ENCODE measurements at places on chromosomes 3 and 15.

- no peak for DNase-seq
Observed at GRCh38 chr3:88996691-88997090, 110.7 kb upstream of the EPHA3 start.

GRCh38 chr3:160992712-160993111 is 112.4 kb downstream of the B3GALNT1 start:
- DNase-seq, result no peak

DNA sequence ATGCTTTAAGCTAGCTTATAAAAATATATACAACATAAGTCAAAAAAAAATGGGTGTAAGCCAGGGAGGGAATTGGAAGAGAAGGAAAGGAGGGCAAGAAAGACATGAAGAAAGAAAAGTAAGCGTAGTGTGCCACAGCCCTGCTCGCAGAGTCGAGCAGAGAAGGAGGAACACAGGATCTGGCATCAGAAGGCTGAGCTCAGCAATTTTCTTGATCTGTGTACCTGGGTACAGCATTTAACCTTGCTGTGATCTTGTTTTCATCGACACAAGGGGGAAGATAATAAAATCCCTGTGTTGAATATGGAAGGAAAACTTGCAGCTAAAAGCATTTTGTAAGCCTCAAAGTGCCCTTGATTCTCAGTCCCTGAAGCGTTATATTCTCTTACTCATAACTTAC is 23.7 kb upstream of the C2CD4B start:
- no peak for DNase-seq

GRCh38 chr15:66742286-66742685 is 40.2 kb downstream of the SMAD6 start:
- DNase-seq, result no peak

DNA sequence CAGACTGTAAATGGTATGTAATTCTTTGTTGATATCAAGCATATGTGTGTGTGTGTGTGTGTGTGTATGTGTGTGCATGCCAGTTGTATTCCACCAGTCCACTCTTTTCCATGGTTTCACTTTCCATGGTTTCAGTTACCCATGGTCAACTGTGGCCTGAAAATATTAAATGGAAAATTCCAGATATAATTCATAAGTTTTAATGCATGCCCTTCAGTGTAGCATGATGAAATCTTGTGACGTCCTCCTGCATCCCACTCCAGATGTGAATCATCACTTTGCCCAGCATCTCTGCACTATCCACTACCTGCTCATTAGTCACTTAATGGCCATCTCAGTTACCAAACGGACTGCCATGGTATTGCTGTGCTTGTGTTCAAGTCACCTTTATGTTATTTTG is 215.9 kb downstream of the GBE1 start:
- DNase-seq, result no peak

GRCh38 chr3:30314757-30315325 is 291.6 kb upstream of the TGFBR2 start:
- no peak for DNase-seq

DNA sequence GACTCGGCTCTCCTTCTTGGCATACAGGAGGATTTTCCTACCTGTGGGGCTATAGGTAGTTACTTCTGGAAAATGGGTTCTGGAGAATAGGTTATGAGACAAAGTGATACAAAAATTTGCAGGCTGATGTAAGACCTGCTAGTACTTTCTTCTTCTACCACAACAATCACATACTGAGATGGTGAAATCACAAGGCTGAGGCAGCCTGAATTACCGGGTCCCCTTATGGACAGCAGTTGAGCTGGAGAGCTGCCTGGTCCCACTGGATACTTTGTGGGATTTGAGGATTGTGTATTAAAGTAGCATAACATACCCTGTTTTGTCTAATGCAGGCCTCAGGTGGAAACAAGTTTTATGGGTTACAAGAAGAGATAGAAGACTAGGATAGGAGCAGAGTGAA is 86.5 kb upstream of the FAM98B start:
- DNase-seq, result no peak

DNA sequence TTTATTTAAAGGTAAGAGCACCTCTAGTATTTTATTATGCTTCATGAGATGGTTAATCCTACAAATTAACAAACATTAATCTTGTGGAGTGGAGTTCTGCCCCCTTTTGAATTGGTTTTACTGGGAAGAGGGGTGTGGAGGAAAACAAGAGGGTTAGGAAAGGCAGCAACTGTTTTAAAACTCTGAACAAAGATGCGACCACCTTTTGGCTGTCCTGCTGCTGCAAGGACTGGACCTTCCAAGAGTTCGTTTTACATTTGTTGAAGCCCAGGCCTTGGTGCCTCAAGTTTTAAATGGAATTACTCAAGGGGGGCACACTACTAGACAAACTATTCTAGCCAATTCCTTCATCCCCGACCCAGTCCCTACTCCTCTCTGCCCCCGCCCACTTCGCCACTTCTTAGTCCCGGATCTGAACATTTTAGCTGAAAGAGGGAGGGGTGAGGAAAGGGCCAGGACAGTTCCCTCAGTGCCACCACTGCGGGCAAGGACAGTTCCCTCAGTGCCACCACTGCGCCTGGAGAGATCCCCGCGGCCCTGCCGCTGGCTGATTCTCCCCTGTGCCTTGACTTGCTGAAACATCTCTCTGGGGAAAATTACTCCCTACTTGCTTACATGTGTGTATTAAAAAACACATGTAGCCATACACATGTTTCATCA is 11.2 kb downstream of the SOX2 start:
- DNase-seq, result no peak

DNA sequence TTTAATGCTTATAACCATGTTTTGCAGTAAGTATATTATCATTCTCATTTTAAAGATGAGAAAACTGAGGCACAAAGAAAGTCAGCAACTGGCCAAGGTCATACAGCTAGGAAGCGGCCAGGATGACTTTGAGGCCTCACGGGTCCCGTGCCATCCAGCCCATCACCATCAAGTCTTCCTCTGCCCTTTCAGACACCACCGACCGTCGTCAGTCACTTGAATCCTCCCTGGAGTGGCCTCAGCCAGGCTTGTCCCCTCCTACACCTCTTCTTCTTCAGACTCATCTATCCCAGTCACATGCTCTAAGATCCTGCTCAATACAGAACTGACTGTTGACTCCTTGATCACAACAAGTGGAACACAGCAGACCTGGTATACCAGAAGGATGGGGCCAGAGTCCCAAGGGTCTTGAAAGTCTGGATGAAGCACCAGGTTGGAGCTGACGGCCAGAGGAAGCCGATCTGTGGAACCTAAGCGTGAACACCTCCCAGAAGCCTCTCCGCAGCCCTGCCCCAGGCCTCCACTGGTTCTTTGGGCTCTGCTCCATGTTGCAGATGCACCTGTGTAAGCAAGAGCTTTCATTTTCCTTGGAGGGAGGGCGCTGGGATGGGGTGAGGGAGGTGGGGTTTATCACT is 22.1 kb downstream of the ITGA11 start:
- DNase-seq, result no peak

- DNase-seq, result no peak
Observed at GRCh38 chr3:36596419-36596818, 167.9 kb downstream of the DCLK3 start.

- DNase-seq, result no peak
Observed at GRCh38 chr15:39397883-39398282, 183.0 kb upstream of the THBS1 start.

- DNase-seq, result no peak
Observed at GRCh38 chr15:28273468-28273867, 48.5 kb downstream of the HERC2 start.

DNA sequence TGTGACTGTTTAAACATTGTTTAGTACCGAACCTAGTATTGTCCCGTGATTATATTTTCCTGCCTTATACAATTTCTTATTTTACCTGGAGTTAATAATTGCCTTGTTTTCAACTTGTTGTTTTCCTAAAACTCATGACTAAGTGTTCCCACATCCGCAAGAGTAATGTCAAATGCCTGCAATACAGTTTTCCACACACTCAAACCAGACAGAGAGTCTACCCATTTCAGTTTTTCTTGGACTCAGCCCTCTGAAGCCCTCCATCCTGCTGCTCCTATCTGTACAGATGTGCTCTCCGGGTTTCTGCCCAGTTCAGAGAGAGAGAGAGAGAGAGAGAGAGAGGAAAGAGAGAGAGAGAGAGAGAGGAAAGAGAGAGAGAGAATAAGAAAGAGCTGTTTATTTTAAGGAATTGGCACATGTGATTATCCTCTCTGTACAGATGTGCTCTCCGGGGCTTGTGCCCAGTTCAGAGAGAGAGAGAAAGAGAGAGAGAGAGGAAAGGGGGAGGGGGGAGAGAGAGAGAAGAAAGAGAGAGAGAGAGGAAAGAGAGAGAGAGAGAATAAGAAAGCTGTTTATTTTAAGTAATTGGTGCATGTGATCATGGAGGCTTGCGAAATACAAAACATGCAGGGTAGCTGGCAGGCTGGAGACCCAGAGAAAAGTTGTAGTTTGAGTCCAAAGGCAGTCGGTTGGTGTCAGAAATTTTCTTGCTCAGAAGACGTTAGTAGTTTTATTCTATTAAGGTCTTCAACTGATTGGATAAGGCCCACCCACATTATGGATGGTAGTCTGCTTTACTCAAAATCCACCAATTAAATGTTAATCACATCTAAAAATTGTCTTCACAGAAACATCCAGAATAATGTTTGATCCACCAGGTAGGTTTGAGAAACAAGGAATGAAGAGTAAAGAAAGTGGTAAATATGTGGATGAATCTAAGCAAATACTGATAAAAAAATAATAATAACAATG is 104.1 kb upstream of the GOLGA8J start:
- no peak for DNase-seq

DNA sequence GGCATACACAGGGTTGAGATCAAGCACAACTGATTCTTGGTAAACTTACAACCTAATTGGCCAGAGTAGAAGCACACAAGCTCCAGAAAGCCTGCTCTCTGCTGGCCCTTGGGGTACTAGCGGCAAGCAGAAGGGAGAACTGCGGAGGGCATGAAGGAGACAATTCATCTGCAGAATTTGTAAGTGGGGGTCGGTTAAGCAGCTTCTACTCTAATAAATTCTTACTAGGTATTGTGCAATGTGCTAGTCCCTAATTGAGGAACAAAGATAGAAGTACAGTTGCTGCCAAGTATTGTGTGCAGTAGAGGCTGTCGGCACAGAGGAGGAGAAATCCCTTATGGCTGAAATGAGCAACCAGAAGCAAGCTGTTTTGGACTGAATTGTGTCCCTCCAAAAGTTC is 91.2 kb upstream of the VEPH1 start:
- DNase-seq, result no peak

GRCh38 chr15:88375234-88375927 is 91.8 kb downstream of the MRPL46 start:
- DNase-seq, result peak; percentile 66

Measured in caudate nucleus (tissue), 63 donors.